ENCODE measurements at places on chromosomes 12 and 14. TPM values are rescaled to one million over a fixed set of nuclear protein-coding genes. Genes with fewer than 3 reads are reported as not detected.

GRCh38 chr14:54369343-54369742, 27.5 kb upstream of the CDKN3 start:
- DNase-seq, result no peak

DNA sequence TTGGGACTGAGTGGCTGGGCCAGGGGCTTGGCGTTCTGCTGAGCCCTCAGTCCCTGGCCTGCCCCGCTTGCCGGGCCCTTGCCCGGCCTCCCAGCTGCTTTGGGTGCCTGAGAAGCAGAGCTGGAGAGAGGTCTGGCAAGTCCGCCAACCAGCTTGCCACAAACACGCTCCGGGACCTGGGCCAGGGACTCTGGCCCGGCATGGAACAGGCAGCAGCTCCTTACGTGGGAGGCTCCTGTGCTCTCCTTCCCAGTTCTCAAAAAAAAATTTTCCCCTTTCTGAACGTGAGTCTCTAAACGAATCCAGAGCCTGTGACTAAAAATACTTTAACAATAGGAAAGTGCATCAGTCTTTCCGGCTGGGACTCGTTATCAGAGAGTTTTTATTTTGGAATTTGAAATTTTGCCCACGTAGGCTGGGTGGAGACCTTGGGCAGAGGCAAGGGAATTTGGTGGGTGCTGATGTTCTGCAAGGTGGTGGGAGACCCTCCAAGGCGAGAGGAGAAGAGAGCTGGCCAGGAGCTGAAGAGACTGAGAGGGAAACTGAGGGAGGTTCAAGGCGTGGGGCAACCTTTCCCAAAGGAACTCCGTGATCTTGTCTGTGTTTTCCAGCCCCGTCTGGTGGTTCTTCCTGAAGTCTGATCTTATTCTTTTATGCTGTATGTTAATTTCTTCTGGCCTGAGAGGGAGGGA, 6.8 kb upstream of the NR4A1 start:
- peak; percentile 79 for DNase-seq

The NOVA1 gene
- 8.5 TPM for polyA plus RNA-seq

The GALC gene
- 13.3 TPM for polyA plus RNA-seq

The GLS2 gene
- polyA plus RNA-seq, result 0.08 TPM

DNA sequence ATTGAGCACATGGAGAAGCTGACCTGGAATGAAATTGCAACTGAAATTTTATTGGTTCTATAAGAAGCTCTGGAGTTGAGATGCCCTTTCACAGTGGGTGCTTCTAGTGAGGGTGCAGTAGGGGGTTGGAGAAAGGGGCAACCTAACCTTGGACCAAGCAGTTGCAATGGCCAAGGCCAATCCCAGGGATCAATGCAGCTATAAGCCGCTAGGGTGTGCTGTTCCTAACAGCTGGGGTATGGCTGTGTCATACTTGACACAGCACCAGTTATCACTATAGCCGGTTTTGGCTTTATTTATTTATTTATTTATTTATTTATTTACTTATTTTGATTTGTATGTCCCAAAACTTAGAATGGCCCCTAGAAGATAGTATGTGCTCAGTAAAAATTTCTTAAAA, 505.9 kb downstream of the FLRT2 start:
- DNase-seq, result no peak

The RTL1 gene
- not detected for polyA plus RNA-seq

All from fibroblast of lung (primary cell).